ENCODE measurements at places on chromosomes 7 and 10. TPM values are rescaled to one million over a fixed set of nuclear protein-coding genes. Genes with fewer than 3 reads are reported as not detected.

NPFFR1 gene
- not detected for total RNA-seq

LMOD2 gene
- total RNA-seq: not detected

CHCHD1 gene
- total RNA-seq: 28.8 TPM

NRP1 gene
- not detected for total RNA-seq

RADIL gene
- total RNA-seq: 0.55 TPM

OR2A12 gene
- total RNA-seq: not detected

TDRD1 gene
- total RNA-seq: 0.47 TPM

CCDC126 gene
- 5.7 TPM for total RNA-seq

DNA sequence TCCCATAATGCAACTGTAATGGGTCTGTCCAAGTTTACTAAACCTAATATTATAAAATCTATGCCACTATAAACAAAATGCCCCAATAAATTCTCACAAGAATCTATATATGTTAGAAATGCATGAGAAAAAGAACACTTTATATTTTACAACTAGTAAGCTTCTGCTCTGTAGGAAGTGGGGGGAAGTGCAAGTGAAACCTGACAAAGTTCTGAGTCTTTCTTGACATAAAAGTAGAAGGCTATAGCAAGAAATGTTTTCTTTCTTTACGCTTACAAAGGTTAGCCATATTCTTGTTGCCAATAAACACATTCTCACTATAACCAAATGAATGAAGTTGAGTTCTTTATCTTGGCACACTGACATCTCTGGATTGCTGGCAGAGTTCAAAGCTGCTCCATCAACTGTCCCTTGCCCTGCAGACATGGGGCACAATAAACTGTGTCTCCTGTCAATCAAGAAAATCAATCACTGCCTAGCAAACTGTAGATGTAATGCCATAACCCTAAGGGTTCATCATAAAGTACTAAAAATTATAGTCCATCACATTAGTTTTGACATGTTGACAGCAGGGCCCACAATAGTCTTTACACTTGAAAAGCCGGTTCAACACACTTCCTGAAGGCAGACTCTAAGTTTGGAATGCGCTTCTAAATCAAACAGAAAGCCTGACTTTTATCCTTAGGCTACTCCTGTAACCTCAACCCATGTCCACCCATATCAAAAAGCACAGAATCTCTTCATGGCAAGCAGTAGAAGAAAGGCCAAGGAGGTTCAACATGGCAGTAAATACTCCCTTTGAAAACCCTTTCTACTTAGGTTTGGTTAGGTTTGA is 58.6 kb downstream of the TPK1 start:
- no peak for DNase-seq
- H3K27ac ChIP-seq: no peak overlapping the region
- peaks cover 46% of the 10 kb centered on the region for H3K4me1 ChIP-seq
- H3K27me3 ChIP-seq: no peaks in the 10 kb centered on the region

GRCh38 chr7:155593461-155594162 is 47.3 kb upstream of the CNPY1 start:
- H3K4me1 ChIP-seq: peaks cover 11% of the 10 kb centered on the region
- no peak overlapping the region for H3K4me3 ChIP-seq
- no peaks in the 10 kb centered on the region for H3K36me3 ChIP-seq
- DNase-seq: no peak
- peaks cover 16% of the 10 kb centered on the region for H3K27me3 ChIP-seq
- no peak overlapping the region for H3K27ac ChIP-seq

DNA sequence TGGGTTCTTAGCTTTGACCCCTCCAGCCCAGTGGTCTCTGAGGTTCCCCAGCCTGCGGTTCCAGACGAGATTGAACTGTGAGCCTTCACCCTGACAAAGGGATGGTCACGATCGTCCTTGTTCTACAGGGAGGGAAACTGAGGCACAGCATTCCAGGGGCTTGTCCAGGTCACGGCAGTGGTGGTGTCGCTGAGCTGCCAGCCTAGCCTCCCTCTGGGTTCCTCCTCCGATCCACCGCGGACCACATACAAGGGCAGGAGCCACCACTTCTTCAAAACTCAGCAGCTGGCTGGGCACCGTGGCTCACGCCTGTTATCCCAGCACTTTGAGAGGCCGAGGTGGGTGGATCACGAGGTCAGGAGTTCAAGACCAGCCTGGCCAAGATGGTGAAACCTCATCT is 35.8 kb downstream of the ELFN1 start:
- no peak overlapping the region for H3K27ac ChIP-seq
- H3K27me3 ChIP-seq: no peaks in the 10 kb centered on the region
- no peak for DNase-seq
- no peaks in the 10 kb centered on the region for H3K36me3 ChIP-seq

- no peak for DNase-seq
- peaks cover 8% of the 10 kb centered on the region for H3K27me3 ChIP-seq
- peaks cover 4% of the 10 kb centered on the region for H3K4me1 ChIP-seq
- no peaks in the 10 kb centered on the region for H3K36me3 ChIP-seq
These were observed 115.4 kb upstream of the ACBD5 start for GRCh38 chr10:27355918-27356573.

DNA sequence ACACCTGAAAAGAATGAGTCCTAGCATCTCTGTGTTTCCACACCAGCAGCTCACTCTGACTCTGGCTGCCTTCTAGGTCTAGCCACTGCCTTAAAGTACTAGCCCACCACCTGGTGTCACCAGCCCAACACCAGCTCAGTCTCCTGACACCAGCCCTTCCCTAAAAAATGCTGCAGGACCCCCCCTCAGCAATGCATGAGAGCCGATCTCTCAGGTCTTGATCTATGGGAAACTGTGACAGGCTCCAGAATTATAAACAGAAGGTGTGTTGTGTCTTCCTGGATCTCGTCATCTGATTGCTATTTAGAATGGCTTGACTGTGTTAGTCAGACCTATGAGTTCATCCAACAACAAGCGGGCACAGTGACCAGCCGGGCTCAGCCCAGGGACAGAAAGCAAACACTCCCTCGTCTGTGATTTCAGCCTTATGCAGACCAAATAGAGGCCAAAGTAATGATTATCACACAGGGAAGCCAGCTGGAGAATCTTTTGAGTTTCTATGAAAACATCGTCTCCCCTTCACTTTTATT is 66.6 kb downstream of the CUBN start:
- no peak overlapping the region for H3K27ac ChIP-seq
- no peak for DNase-seq
- peaks cover 53% of the 10 kb centered on the region for H3K4me1 ChIP-seq
- H3K36me3 ChIP-seq: peaks cover 1% of the 10 kb centered on the region
- H3K27me3 ChIP-seq: no peaks in the 10 kb centered on the region
- H3K4me3 ChIP-seq: no peak overlapping the region

- peaks cover 17% of the 10 kb centered on the region for H3K4me1 ChIP-seq
These were observed 5.6 kb upstream of the IFIT2 start for GRCh38 chr10:89296220-89296648.

DNA sequence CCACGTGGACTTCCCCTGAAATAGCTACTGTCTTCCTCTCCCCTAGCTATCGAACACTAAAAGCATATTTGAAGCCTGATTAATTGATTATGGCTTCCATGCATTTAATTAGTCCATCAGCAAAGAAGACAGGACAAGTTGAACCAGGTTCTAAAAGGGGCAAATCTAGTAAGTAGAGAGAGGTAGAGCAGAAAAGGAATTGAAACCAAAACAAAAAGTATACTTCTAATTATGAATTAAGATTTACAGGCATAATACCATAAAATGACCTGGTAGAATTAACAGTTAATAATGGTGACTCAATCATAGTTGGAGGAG is 393 bp upstream of the DNAJC1 start:
- peaks cover 5% of the 10 kb centered on the region for H3K27me3 ChIP-seq
- H3K4me3 ChIP-seq: peak overlapping the region; percentile 94
- peaks cover 4% of the 10 kb centered on the region for H3K36me3 ChIP-seq
- H3K4me1 ChIP-seq: peaks cover 31% of the 10 kb centered on the region
- DNase-seq: no peak
